ENCODE measurements at places on chromosomes 16 and 17.

DNA sequence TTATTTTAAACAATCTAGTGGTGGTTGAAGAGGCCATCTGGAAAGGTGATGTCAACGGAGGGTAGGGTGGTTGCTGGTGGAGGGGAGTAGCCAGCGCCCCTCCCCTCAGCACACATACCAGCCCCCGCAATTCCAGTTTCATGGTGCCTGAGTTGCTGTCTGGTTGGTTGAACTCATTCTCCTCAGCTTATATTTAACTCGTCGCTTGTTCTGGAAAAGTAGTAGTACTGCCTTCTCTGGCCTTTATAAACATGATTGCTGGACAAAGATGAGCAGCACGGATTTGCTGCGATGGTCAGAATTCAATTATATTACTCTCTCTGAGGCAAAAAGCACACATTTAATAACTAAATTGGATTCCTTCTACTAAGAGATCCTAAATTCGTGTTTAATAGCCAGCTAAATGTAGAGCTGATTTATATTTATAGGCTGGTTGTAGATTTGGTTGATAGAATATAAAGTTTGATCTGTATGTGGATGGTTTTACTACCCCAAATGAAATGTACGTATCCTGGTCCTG, 238.0 kb upstream of the TBX2 start:
- peaks cover 22% of the 10 kb centered on the region for H3K4me1 ChIP-seq
- H3K27me3 ChIP-seq = no peaks in the 10 kb centered on the region

DNA sequence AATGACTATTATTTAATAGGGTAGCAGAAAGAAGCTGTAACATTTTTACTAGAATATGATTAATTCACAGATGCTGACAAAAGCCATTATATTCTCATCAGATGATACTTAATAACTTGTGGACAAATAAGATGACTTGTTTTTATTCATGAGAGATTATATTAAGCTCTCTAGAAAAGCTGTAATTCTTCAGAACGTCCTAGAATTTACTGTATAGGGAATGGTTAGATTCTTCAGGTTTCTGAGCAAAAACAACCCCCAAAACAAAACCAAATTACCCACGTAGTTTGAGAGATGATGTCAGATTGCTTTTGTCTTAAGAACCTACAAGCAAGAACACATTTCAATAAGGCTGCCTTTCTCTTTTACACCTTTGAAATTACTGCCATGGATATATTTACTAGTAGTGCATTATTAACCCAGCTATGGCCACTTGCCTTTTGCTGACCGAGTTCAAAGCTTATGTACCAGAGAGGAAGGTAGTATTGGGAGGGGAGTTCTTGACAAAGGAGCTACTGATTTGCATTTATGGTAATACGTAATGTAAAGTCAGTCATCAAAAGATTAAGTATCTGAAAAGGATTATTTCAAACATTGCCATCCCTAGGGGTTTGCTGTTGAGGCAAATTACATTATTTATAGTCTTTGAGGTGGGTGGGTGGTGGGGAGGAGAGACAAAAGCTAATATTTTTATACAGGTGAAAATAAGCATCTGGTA, 51.7 kb downstream of the NLK start:
- H3K27me3 ChIP-seq = no peaks in the 10 kb centered on the region
- DNase-seq = no peak
- H3K36me3 ChIP-seq = peaks cover 5% of the 10 kb centered on the region

- no peaks in the 10 kb centered on the region for H3K36me3 ChIP-seq
- H3K4me1 ChIP-seq = no peaks in the 10 kb centered on the region
- H3K4me3 ChIP-seq = no peak overlapping the region
- no peak overlapping the region for H3K27ac ChIP-seq
- H3K27me3 ChIP-seq = peaks cover 53% of the 10 kb centered on the region
Observed at GRCh38 chr17:38613981-38614779, 8.4 kb upstream of the SRCIN1 start.

- H3K27me3 ChIP-seq = no peaks in the 10 kb centered on the region
- H3K27ac ChIP-seq = peak overlapping the region; percentile 96
- peaks cover 56% of the 10 kb centered on the region for H3K4me1 ChIP-seq
- peaks cover 52% of the 10 kb centered on the region for H3K36me3 ChIP-seq
- DNase-seq = peak; percentile 85
Observed at GRCh38 chr17:42342242-42343008, 45.8 kb downstream of the STAT3 start.

GRCh38 chr16:58053682-58054005, 28.1 kb downstream of the MMP15 start:
- peaks cover 9% of the 10 kb centered on the region for H3K27me3 ChIP-seq
- no peak for DNase-seq
- peaks cover 12% of the 10 kb centered on the region for H3K4me1 ChIP-seq
- H3K36me3 ChIP-seq = peaks cover 1% of the 10 kb centered on the region

DNA sequence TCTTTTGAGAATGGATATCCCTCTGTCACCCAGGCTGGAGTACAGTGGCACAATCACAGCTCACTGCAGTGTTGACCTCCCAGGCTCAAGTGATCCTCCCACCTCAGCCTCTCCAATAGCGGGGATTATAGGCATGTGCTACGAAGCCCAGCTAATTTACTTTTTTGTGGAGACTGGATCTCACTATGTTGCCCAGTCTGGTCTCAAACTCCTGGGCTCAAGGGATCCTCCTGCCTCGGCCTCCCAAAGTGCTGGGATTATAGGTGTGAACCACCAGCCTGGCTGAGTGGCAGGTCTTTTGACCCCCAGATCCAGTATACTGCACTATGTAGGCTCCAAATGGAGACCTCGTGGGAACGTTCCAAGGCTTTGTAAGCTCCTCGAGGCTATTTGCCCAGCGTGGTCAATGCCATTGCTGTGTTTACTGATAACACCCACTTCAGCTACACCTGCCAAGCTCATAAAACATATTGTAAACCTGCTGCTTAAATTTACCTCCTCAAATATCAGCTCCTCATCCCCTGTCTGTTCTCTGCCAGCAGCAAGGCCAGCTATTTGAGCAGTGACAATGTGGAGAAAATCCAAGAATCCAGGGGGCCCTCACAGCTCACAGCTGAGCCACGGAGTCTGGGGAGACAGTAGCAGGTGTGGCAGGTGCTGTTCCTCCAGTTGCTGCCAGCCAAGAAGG, 16.2 kb upstream of the KIFC3 start:
- H3K4me3 ChIP-seq = no peak overlapping the region
- peaks cover 16% of the 10 kb centered on the region for H3K27me3 ChIP-seq
- no peak overlapping the region for H3K27ac ChIP-seq
- DNase-seq = no peak
- peaks cover 22% of the 10 kb centered on the region for H3K4me1 ChIP-seq
- H3K36me3 ChIP-seq = no peaks in the 10 kb centered on the region

Data from activated CD8-positive, alpha-beta memory T cell treated with anti-CD3 and anti-CD28 coated beads, Interleukin-2, amount 10 ng/mL, durations not matched to agents 7 days and 5 days (primary cell).